ENCODE measurements at places on chromosomes 12 and 14.

- DNase-seq: no peak
Observed at GRCh38 chr14:65471038-65471878, 58.7 kb downstream of the FUT8 start.

DNA sequence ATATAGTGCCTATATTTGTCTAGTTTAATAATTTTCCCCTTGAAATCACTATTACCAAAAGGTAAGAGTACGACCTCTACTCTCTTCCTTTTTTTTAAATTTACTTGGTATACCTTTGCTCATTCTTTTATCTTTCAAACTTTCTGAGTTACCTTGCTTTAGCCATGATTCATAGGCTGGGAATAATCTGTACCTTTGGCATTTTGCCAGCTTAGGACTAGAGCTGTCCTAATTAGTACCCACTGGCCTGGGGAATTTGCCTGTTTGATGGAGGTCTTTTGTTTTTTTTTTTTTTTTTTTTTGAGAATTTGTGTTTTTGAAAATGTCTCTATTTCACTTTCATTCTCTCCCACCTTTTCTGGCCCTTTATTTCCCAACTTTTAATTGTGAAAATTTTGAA is 8.7 kb upstream of the SLC4A8 start:
- no peak for DNase-seq

- no peak for DNase-seq
Observed at GRCh38 chr12:83893101-83893500, 1019.5 kb downstream of the SLC6A15 start.

GRCh38 chr14:31006703-31007102 is 18.7 kb upstream of the AP4S1 start:
- no peak for DNase-seq

DNA sequence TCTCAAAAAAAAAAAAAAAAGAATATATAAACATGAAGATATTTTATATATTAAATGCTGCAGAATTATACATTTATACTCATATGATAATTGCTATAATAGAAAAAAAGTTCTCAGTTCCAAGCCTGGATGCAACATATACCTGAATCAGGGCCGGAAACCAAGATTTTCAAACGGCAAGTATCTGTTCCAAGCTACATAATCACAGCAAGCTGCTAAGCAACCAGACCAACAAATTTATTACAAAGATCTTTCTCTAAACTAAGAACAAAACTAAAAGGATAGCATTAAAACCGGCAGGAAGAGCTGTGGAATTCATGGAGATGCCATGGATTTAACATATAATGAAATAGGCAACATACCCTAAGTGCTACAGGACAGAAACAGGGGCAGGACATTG is 7.1 kb downstream of the RACGAP1 start:
- DNase-seq: no peak

GRCh38 chr14:100842799-100843198 is 16.9 kb downstream of the MEG3 start:
- no peak for DNase-seq

DNA sequence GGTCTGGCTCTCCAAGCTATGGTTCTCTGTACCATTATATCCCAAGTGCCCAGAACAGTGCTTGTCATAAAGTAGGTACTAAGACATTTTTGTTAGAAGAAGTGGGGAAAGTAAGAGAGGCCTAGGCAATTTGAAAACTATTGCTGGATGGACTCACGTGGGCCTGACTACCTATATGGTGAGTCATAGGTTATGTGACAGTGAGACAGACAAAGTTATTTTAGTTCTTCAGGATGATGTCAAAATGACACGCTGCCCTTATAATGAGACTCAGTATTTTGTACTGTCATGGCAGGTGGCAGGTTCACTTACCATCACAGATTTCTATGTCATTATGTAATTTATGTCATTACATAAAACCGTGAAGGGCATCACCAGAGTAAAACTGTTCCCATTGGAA is 53.1 kb downstream of the PARP11 start:
- no peak for DNase-seq

GRCh38 chr12:107748472-107748871 is 12.5 kb downstream of the PRDM4 start:
- DNase-seq: no peak

GRCh38 chr12:70812136-70812535 is 108.4 kb downstream of the PTPRR start:
- no peak for DNase-seq

- DNase-seq: peak; percentile 56
Observed at GRCh38 chr14:69049675-69050074, 70.6 kb upstream of the ACTN1 start.

- DNase-seq: no peak
Observed at GRCh38 chr12:10491766-10492165, 13.9 kb upstream of the EIF2S3B start.

GRCh38 chr12:25817166-25817565 is 141.3 kb upstream of the RASSF8 start:
- DNase-seq: no peak

Measured in testis (tissue), 5 donors.